CD4-positive, alpha-beta T cell treated with Interleukin-2 at 100 ng/mL for 4 hours (primary cell): ENCODE measurements at places on chromosomes 7 and 10.

DNA sequence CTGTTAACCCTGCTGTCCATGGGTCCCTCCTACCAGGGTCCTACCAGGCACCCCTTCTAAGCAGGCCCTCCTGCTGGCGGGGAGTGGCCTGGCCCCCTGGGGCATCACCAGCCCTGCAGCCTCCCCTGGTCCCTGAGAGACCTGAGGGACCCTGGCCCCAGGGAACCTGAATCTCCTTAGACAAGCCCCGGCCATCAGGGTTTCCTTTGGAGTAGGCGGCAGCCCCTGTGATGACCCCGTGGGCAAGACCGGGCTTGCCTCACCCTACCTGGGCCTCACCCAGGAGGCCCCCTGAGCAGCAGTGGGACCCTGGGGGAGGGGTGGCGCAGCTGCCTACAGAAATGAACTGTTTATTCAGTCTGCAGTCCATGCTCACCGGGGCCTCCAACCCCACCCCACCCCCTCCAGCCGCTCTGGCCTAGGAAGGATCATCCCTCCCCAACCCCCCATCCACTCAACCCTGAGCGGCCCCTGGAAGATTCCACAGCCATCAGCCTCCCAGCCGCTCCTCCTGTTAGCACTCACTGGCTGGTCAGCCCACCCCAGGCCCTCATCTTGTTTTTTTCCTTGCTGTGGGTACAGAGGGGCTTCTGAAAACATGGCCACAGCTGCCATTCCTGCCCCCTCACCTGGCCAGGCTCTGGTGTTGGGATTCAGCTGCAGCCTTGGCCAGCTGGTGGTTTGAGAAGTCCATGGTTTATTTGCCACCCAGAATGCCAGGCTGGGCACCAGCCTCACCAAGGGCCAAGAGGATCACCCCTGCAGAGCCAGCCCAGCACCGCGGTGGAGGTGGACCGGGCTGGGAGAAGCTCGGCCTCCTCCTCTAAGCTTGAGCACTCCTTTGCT lies 34.8 kb upstream of the CHST15 start:
- DNase-seq, result no peak

GRCh38 chr7:2379821-2380450 lies 23.5 kb upstream of the CHST12 start:
- DNase-seq, result no peak

DNA sequence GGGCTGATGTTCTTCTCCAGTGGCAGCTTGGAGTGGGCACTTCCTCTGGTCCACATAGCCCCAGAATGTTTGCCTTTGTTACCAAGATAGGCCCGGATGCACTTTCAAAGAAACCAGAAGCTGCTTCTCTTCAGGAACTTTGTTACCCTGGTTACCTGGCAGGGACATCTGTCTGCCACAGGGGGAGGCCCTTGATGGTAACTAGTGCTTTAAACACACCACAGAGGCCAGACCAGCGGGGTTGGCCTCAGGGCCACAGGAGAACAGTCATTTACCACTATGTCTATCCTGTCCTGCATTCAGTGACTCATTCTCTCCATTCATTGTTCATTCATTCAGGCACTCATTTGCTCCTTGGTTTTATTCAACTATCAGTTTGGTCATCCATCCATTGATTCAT lies 11.9 kb upstream of the PLEKHA1 start:
- DNase-seq, result no peak

DNA sequence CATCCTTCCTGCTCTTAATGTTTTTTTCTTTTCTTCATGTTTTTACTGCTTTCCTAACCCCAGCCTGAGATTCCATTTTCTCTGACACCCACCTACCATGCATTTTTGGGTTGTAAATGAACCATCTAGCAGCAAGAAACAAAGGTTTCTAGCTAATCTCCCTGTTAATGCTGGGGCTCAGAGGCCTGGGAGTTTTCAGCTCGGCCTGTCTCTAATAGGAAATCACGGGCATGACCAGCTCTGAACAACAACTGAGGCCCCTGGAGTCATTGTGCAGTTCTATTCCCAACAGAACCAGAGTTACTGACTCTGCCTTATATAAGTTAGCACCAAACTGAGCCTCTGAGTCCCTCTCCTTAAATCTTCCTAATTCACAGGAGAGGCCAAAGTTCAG lies 134.8 kb downstream of the CFAP58 start:
- DNase-seq, result no peak

DNA sequence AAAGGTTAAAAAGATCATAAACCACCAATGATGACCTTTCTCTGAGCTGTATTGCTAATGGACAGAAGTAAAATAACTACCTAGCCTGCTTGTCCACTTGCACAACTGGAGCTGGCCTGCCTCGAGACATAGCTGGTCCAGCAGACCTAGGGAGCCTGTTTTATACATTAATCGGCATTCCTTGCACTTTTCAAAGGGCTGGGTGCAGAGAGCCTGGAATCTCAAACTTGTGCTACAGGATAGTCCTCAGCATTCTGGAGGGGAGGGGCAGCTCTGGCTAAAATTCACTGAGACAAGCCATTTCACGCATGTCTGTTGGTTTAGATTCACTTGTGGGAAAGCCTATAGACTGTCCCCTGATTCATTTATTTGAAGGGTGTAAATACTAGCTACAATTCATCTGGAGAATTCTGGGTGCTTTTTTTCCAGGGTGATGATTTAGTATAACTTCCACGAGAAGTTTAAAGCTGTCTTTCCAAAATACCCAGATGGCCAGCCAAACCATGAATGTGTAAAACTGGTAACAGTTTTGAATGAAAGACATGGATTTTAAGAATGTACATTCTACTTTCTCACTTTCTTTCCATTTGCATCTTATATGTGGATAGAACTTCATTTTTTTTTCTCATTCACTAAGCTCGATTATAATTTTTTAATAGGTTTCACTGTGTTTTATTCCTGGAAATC lies 389.4 kb downstream of the KCNMA1 start:
- no peak for DNase-seq

DNA sequence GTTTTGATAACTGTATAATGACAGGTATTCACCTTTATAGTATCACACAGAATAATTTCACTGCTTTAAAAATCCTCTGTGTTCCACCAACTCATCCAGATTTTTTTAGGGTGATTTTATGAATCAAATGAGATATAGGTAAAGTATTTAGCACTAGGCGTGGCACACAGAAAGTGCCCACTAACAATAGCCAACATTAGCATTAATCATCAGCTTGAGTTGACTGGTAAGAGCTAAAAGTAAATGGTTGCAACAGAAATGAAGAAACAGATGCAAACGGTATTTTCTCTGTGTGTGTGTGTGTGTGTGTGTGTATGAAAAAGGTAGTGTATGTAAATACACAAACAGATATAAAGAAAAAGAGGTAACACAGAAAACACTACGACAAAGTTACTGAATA lies 378.8 kb upstream of the ETV1 start:
- no peak for DNase-seq

DNA sequence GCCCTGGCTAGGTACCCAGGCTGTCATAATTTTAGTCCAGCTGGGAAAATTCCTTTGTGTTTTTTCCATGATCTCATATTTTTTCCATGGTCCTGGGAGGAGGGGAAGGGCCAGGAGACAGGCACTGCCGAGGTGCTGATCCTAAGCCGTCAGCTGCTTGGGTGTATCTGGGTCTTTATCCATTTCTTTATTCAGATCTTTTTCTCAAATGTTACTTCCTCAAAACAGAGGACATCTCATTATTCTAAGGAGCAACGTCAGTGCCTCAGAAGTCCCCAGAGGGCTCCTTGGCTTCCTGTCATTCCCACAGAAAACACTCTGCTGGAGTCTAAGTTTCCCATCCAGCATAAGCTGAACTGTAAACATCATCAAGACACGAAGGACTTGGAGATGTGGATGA lies 2.8 kb upstream of the OR6V1 start:
- DNase-seq, result no peak

GRCh38 chr7:70855373-70855772 lies 276.6 kb upstream of the GALNT17 start:
- DNase-seq, result no peak
